ENCODE measurements at places on chromosomes 1 and 21. TPM values are rescaled to one million over a fixed set of nuclear protein-coding genes. Genes with fewer than 3 reads are reported as not detected.

GRCh38 chr1:87888446-87888845 lies 559.8 kb downstream of the LMO4 start:
- DNase-seq, result peak; percentile 97

GRCh38 chr1:178639326-178639725 lies 85.7 kb upstream of the RALGPS2 start:
- DNase-seq, result no peak

DNA sequence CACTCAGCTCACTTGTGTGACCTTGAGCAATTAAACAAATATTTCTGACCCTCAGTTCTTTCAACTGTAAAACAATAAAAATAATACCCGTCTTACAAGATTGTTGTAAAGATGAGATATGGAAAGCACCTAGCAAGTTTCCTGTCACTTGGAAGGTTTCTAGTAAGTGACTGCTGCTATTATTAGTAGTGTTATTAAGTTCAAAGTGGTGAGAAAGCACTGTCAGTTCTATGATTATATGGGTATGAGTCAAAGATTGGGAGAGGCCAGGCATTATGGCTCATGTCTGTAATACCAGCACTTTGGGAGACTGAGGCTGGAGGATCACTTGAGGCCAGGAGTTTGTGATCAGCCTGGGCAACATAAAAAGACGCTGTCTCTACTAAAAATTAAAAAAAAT lies 145.4 kb downstream of the C1orf21 start:
- DNase-seq, result no peak

DNA sequence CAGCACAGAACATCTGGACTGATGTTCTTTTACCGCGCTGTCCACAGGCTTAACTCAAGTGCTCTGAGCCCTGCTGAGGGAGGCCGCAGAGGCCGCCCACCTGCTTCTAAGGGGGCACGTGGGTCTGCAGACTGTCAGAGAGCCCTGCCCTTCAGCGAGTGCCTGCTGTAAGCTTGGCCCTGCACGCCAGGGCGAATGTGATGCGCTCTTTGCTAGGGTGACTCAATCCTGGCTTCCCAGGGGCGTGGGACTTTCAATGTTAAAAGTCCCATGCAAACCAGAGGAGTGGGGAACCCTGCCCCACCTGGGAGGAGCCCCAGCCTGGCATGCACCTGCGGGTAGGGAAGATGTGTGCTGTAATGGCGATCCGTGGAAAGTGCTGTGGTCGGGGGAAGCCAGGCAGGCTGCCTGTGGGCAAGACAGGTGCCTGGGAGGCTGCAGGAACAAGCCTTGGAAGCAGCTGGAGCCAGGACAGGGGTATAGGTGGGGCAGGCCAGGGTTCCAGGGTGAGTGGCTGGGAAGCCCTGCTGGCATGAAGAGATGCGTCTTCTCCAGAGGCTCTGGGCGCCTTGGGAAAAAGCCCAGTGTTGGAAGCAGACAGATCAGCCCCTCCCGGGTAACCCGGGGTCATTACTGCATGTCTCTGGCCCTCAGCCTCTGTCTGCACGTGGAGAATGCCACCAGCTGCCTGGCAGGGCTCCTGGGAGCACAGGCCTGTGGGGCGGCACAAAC lies 594 bp upstream of the PANK4 start:
- peak; percentile 25 for DNase-seq

GRCh38 chr1:170727963-170728362 lies 64.0 kb downstream of the PRRX1 start:
- DNase-seq, result no peak

DNA sequence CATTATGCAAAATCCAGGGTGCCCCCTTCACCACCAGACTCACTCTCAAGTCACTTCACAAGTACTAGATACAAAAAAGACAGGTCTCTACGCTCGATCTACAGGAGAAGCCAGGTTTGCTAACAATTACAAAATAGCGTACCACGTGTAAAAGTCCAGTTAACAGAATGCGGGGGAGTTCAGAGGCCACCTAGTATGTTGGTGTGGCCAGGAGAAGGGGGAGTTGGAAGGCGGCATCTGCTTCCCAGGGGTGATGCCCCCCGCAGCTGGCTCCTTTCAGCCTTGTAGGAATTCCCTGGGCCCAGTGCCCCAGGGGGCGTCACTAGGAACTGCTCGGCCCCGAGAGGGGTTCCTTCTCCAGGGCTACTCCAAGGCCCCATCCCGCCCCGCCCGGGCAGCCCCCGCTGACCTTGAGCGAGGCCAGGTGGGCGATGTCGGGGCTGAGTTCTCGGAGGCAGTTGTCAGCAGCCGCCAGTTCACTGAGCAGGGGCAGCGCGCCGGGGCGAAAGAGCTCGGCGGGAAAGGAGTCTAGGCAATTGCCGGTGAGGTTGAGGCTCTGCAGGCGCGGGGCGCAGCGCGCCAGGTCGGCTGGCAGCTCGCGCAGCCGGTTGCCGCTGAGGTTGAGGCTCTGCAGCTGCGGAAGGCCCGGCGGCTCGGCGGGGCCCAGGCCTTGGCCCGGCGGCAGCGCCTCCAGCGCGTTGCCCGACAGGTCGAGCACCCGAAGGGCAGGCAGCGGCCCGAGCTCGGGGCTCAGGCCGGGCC lies 664 bp downstream of the LRRC47 start:
- DNase-seq, result no peak

DNA sequence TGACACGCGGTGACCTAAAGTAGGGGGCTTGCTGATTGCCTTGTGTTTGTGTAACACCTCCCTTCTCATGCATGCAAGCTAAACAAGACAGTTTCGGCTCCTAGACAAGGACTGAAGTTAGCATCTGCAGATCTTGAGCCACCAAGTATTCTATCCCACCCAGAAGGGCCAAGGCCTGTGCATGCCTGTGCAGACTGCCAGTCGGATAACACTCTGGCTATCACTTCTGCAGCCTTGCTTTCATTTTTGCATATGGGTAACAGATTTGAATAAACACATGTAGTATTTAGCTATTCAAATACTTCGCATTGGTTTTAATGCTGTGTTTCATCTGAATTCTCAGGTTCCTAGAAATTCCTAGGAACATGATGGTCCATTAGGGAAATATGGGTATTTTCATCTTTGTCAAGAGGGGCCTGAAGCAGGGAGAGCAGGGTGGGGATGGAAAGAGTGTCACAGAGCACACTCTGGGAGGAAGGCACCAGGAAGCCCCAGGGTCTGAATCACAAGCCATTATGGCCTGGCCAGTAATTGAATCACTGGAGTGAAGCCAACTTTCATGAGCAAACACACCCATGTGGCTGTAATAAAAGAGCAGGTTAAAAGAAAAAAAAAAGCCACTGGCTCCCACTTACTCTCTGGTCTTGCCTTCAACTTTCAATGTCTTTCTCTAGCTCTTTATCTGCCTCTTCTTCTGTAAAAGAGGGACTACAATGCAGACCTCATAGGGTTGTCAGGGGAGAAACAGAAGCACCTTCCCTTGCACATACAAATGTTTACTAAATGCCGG lies 28.3 kb downstream of the GADD45A start:
- DNase-seq, result peak; percentile 93

GRCh38 chr1:180210008-180210620 lies 19.9 kb upstream of the LHX4 start:
- no peak for DNase-seq

DNA sequence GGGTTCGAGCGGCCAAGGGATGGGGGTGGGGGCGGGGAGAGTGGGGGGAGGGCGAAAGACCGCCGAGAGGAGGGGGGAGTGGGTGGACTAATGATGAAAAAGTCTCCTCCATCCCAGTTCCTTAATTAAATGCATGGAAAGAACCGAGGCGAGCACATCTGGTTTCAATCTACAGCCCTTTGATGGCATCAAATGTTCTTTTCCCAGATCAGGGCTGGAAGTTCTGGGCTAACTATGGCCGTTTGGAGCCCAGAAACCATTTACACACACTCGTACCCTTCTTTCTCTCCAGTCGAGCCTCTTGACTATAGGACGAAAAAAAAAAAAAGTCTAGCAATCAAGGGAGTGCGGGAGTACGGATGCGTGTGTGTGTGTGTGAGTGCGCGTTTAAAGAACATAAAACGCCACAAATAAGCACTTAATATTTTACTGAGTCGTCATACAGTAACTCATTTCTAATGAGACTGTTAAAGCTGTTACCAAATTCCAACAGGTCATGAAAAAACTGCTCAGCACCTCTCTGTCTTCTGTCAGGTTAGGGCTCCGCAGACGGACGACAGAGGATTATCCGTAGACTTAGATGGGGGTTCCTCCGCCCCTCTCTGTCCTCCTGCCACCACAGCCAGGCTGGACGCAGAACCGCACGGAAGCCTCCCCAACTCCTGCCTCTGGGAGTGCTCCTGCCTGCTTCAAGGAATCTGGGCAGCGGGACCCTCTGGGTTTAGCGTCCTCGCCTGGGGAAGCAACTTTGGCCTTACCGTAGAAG lies 2.1 kb upstream of the PRRX1 start:
- DNase-seq, result no peak

DNA sequence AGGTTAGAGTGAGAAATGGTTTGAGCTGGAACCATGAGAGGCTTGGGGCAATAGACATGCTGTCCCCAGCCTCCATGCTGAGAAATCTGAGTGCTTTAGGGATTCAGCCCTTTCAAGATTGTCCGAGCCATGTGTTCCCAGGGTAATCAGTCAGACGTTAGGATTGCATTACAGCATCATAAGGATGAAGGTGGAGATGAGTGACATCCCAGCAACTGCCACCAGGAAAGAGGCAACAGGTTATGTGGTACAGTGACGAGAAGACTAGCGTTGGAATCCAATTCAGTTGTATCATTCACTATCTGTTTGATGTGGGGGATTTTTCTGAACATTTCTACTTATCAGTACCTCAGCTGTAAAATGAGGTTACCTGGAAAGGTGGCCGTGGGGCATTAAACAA lies 1.7 kb downstream of the CAMK1G start:
- no peak for DNase-seq

DNA sequence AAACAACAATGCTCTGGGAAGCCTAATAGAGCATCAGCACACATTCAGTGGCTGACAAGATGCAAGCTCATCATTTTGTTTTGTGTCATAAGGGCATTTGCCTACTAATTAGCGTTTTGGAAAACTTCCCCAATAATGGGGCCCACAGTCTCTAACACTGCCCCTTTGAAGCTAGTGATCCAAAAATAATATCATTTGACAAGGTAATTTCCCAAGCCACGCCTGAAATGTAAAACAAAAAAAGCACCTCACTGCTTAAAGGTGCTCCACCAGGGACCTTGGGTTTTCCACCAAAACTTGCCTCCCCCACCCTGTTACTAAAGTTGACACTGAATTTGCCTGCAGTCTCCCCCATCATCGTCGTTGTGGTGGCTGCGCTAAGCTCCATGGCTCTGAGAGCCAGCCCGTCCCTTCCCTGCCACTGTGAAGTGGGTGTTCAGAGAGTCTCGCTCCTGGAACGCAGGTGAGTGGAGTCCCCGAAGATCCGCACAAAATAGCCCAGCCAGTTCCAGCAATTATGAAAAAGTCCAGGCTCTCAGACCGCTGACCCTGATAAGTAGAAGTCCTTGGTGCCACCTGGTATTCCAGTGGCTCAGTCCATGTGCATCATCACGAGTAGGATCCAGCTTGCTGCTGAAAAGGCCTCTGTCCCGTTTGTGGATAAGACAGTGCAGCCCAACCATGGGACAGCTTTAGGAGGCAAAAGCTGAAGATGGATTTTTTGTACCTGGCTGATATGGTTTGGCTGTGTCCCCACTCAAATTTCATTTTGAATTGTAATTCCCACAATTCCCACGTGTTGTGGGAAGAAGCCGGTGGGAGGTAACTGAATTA lies 52.2 kb downstream of the RAB3GAP2 start:
- no peak for DNase-seq

DNA sequence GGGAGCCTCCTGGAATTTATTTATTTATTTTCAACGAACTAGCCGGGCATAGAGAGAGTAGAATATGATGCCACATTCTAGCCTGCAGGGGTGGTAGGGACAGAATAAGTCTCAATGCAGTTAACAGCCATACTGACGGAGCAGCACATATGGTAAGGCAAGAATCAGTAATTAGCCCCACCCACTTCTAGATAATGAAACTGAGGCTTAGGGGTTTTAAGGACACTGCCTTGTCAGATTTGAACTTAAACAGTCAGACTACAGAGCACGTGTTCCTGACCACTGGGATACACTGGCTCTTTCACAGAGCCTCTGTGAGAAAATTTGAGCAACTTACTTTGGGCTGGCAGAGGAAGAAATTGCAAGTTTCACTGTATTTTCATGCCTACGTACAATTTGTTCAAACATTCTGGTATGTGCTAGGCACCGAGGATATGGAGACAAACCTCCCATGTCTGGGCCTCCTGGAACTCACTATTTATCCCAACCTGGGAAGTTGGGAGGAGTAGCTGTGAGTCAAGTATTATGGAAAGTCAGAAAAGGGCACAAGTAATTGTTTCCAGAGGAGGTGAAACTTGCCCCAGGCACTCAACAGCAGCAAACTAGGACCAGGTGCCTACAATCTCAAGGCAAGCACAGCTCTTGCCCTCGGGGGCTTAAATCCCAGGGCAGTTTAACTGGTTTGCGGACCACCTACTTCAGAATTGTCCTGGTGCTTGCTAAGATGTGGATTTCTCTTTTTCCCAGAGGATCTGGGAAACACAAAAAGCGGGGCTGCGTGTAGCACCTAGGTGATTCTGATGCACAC lies 1.6 kb upstream of the CLIC4 start:
- DNase-seq, result peak; percentile 59

GRCh38 chr1:214550013-214550856 lies 1.2 kb downstream of the PTPN14 start:
- peak; percentile 51 for DNase-seq

GRCh38 chr1:212024469-212025149 lies 10.7 kb downstream of the INTS7 start:
- no peak for DNase-seq

DNA sequence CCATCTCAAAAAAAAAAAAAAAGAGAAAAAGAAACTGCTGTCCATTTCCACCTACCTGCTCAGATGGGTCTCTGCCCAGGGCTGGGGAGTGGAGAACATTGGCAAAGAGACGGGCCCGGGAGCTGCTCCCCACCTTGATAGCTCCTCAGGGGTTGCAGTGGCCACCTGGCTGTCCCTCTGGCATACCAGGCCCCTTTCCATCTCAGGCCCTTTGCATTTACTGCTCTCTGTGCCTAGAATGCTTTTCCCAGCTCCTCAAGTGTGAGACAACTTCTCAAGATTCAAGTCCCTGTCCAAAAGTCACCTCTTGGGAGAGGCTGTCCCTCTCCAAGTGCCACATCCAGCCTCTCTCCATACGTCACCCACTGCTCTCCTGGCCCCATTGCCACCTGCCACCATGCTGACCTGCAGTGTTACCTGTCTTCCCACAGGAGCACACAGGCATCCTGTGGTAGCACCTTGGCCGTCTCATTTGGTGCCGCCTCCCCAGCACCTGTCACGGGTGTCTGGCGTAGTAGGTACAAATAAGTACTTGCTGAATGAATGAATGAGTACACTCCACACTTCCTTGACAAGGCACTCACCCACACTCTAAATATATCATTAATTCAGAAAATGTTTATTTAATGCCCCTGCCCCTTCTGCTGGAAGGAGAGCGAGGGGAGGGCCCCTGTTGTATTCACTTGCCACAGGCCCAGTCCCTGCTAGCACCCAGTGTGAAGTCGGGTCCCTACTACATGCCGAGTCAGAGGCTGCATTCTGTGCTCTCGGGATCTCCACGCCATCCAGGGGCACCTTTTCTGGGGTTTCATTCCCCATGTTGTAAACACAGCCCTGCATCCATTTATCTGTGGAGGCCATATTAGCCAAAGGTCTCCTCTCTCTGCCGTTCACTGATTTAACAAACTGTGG lies 48.8 kb downstream of the DISP3 start:
- no peak for DNase-seq

The PRR9 gene
- not detected for total RNA-seq

The DPT gene
- not detected for total RNA-seq

The GBP7 gene
- not detected for total RNA-seq

The TESK2 gene
- 1.0 TPM for total RNA-seq

The LCE1B gene
- not detected for total RNA-seq

The LYSMD1 gene
- 5.8 TPM for total RNA-seq

The LDLRAD1 gene
- total RNA-seq, result not detected

The FAM229A gene
- 1.9 TPM for total RNA-seq

The ACTL8 gene
- not detected for total RNA-seq

The CHIA gene
- not detected for total RNA-seq

The SASS6 gene
- total RNA-seq, result 4.5 TPM

The PODN gene
- 0.40 TPM for total RNA-seq

All from renal cortical epithelial cell (primary cell).